Type B pancreatic cell (in vitro differentiated cells): ENCODE measurements at places on chromosomes 7 and 10.

DNA sequence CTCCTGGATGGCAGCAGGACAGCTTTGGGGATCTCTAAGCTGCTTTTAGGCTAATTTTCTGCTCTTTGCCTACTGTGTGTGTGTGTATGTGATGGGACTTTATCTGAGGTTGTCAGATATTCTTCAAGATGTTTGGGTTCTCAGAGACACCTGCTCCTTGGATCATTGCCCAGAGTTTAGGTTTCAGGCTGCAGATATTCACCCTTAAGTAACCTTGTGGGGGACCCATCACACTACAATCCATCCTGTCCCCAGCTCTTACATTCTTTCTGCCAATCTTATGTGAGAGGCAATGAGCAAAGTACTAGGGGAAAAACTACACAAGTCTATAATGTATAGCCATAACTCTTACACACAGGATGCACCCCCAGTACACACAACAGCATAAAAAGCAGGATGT, 263.0 kb upstream of the ZWINT start:
- H3K27me3 ChIP-seq, result no peaks in the 10 kb centered on the region
- H3K4me1 ChIP-seq, result peaks cover 7% of the 10 kb centered on the region
- H3K27ac ChIP-seq, result no peak overlapping the region
- H3K4me3 ChIP-seq, result no peak overlapping the region
- no peaks in the 10 kb centered on the region for H3K36me3 ChIP-seq

DNA sequence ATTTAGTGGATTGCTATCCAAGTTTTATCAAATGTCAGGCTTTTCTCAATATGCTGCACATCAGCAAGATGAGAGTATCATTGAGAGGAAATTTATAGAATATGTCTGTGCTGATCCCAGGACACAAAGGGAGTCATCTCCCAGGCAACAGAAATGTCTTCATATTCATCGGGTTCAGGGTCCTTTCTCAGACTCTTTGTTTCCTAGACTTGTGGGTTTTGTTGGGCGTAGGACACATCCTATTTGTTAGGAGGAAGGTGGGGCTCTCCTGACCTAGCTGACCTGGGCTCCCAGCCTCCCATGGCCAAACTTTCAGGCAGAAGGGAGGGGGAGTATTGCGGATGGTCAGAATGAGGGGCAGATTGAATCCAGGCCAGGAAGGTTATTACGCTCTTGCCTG, 22.9 kb upstream of the NPS start:
- DNase-seq, result no peak
- no peak overlapping the region for H3K4me3 ChIP-seq
- no peak overlapping the region for H3K27ac ChIP-seq
- H3K36me3 ChIP-seq, result no peaks in the 10 kb centered on the region

- DNase-seq, result no peak
- peaks cover 30% of the 10 kb centered on the region for H3K27me3 ChIP-seq
- no peak overlapping the region for H3K27ac ChIP-seq
- H3K36me3 ChIP-seq, result no peaks in the 10 kb centered on the region
- no peaks in the 10 kb centered on the region for H3K4me1 ChIP-seq
Measured at GRCh38 chr7:99938296-99938695, 8.9 kb upstream of the GJC3 start.

GRCh38 chr10:90587081-90587491, 270.8 kb downstream of the HTR7 start:
- no peaks in the 10 kb centered on the region for H3K27me3 ChIP-seq
- H3K27ac ChIP-seq, result no peak overlapping the region
- H3K36me3 ChIP-seq, result no peaks in the 10 kb centered on the region
- H3K4me3 ChIP-seq, result no peak overlapping the region
- DNase-seq, result no peak

GRCh38 chr10:130485958-130486895, 350.0 kb downstream of the GLRX3 start:
- DNase-seq, result no peak
- H3K27ac ChIP-seq, result no peak overlapping the region
- peaks cover 12% of the 10 kb centered on the region for H3K27me3 ChIP-seq

- no peak for DNase-seq
- H3K27me3 ChIP-seq, result no peaks in the 10 kb centered on the region
- H3K4me3 ChIP-seq, result no peak overlapping the region
- H3K27ac ChIP-seq, result no peak overlapping the region
Measured at GRCh38 chr7:120926943-120927346, 23.6 kb upstream of the ING3 start.

- H3K27me3 ChIP-seq, result no peaks in the 10 kb centered on the region
- peaks cover 5% of the 10 kb centered on the region for H3K4me1 ChIP-seq
- no peak overlapping the region for H3K4me3 ChIP-seq
- DNase-seq, result no peak
- no peaks in the 10 kb centered on the region for H3K36me3 ChIP-seq
- no peak overlapping the region for H3K27ac ChIP-seq
Measured at GRCh38 chr7:48305661-48306060, 134.4 kb downstream of the ABCA13 start.

GRCh38 chr7:111175908-111176441, 85.0 kb downstream of the LRRN3 start:
- peaks cover 13% of the 10 kb centered on the region for H3K36me3 ChIP-seq
- no peak for DNase-seq
- peaks cover 13% of the 10 kb centered on the region for H3K4me1 ChIP-seq
- H3K4me3 ChIP-seq, result no peak overlapping the region
- H3K27ac ChIP-seq, result no peak overlapping the region

GRCh38 chr10:63573068-63573697, 52.0 kb downstream of the REEP3 start:
- H3K36me3 ChIP-seq, result peaks cover 21% of the 10 kb centered on the region
- DNase-seq, result no peak
- H3K4me3 ChIP-seq, result peak overlapping the region; percentile 23
- peaks cover 12% of the 10 kb centered on the region for H3K4me1 ChIP-seq
- no peaks in the 10 kb centered on the region for H3K27me3 ChIP-seq

- H3K27me3 ChIP-seq, result no peaks in the 10 kb centered on the region
- H3K4me3 ChIP-seq, result peak overlapping the region; percentile 90
- H3K4me1 ChIP-seq, result peaks cover 36% of the 10 kb centered on the region
- H3K27ac ChIP-seq, result peak overlapping the region; percentile 98
- DNase-seq, result no peak
Measured at GRCh38 chr10:119651514-119652360, 557 bp downstream of the BAG3 start.

GRCh38 chr7:99042957-99043356, 101.0 kb downstream of the SMURF1 start:
- no peak for DNase-seq
- peaks cover 45% of the 10 kb centered on the region for H3K36me3 ChIP-seq
- H3K4me1 ChIP-seq, result no peaks in the 10 kb centered on the region
- H3K27ac ChIP-seq, result no peak overlapping the region
- no peaks in the 10 kb centered on the region for H3K27me3 ChIP-seq

- peaks cover 7% of the 10 kb centered on the region for H3K27me3 ChIP-seq
- peaks cover 61% of the 10 kb centered on the region for H3K4me1 ChIP-seq
- DNase-seq, result no peak
- no peaks in the 10 kb centered on the region for H3K36me3 ChIP-seq
- peak overlapping the region; percentile 93 for H3K4me3 ChIP-seq
Measured at GRCh38 chr10:103854686-103855391, 537 bp downstream of the SH3PXD2A start.

GRCh38 chr7:110522061-110522760, 568.7 kb upstream of the LRRN3 start:
- no peak for DNase-seq
- peak overlapping the region; percentile 35 for H3K4me3 ChIP-seq
- H3K4me1 ChIP-seq, result peaks cover 19% of the 10 kb centered on the region
- peaks cover 3% of the 10 kb centered on the region for H3K36me3 ChIP-seq
- H3K27ac ChIP-seq, result peak overlapping the region; percentile 93

DNA sequence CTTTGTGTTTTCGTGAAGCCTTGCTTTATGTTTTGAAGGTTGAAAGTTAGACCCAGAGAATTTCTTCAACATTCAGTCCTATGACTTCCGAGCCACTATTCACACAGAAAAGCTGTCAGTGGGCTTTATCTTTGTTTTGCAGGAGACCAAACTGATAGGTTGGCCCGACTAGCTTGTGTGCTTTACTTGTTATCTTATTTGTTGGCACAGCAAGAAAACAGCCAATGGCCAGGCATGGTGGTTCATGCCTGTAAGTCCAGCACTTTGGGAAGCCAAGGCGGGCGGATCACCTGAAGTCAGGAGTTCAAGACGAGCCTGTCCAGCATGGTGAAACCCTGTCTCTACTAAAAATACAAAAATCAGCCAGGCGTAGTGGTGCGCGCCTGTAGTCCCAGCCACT, 16.0 kb upstream of the GDI2 start:
- H3K36me3 ChIP-seq, result no peaks in the 10 kb centered on the region
- no peaks in the 10 kb centered on the region for H3K27me3 ChIP-seq
- DNase-seq, result no peak
- no peak overlapping the region for H3K4me3 ChIP-seq
- no peaks in the 10 kb centered on the region for H3K4me1 ChIP-seq
- H3K27ac ChIP-seq, result no peak overlapping the region

- H3K4me3 ChIP-seq, result no peak overlapping the region
- no peak overlapping the region for H3K27ac ChIP-seq
- no peak for DNase-seq
- peaks cover 6% of the 10 kb centered on the region for H3K4me1 ChIP-seq
Measured at GRCh38 chr7:106134241-106134640, 22.1 kb upstream of the SYPL1 start.

GRCh38 chr7:130063036-130063435, 7.3 kb upstream of the KLHDC10 start:
- no peak overlapping the region for H3K27ac ChIP-seq
- H3K4me1 ChIP-seq, result peaks cover 5% of the 10 kb centered on the region
- no peaks in the 10 kb centered on the region for H3K27me3 ChIP-seq
- DNase-seq, result no peak
- H3K36me3 ChIP-seq, result no peaks in the 10 kb centered on the region

- no peaks in the 10 kb centered on the region for H3K4me1 ChIP-seq
- H3K36me3 ChIP-seq, result no peaks in the 10 kb centered on the region
- H3K27me3 ChIP-seq, result peaks cover 13% of the 10 kb centered on the region
Measured at GRCh38 chr7:48350515-48350914, 179.3 kb downstream of the ABCA13 start.

- H3K4me3 ChIP-seq, result no peak overlapping the region
- no peak for DNase-seq
- H3K4me1 ChIP-seq, result no peaks in the 10 kb centered on the region
- H3K27me3 ChIP-seq, result no peaks in the 10 kb centered on the region
- H3K36me3 ChIP-seq, result no peaks in the 10 kb centered on the region
- H3K27ac ChIP-seq, result no peak overlapping the region
Measured at GRCh38 chr10:108384378-108384777, 1219.9 kb upstream of the SORCS1 start.

DNA sequence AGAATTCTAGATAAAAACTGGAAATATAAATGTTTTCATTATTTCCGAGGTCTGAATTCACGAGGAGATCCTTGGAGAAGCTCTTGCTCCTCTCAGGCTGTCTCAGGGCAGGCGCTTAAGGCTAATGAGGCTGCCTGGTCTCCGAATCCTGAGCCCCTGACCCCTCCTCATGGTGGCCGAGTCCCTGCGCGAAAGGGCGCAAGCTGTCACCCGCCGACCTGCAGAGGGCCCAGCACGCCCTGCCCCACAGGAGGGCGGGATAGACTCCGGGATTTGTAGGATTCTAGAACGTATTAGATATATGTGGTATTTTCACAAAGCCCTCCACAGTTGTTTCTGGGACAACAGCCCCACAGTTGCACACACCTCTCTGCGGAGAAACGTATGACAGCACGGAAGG, 284.1 kb downstream of the ABCA13 start:
- H3K27me3 ChIP-seq, result no peaks in the 10 kb centered on the region
- no peaks in the 10 kb centered on the region for H3K36me3 ChIP-seq
- no peaks in the 10 kb centered on the region for H3K4me1 ChIP-seq
- H3K27ac ChIP-seq, result no peak overlapping the region

GRCh38 chr10:12656518-12657142, 307.3 kb downstream of the CAMK1D start:
- DNase-seq, result no peak
- H3K36me3 ChIP-seq, result peaks cover 4% of the 10 kb centered on the region
- no peak overlapping the region for H3K4me3 ChIP-seq
- no peaks in the 10 kb centered on the region for H3K27me3 ChIP-seq
- no peaks in the 10 kb centered on the region for H3K4me1 ChIP-seq

- peaks cover 54% of the 10 kb centered on the region for H3K4me1 ChIP-seq
- H3K27ac ChIP-seq, result peak overlapping the region; percentile 93
- DNase-seq, result peak; percentile 42
- H3K36me3 ChIP-seq, result peaks cover 17% of the 10 kb centered on the region
- H3K27me3 ChIP-seq, result peaks cover 3% of the 10 kb centered on the region
Measured at GRCh38 chr10:95264227-95265051, 26.4 kb downstream of the PDLIM1 start.

DNA sequence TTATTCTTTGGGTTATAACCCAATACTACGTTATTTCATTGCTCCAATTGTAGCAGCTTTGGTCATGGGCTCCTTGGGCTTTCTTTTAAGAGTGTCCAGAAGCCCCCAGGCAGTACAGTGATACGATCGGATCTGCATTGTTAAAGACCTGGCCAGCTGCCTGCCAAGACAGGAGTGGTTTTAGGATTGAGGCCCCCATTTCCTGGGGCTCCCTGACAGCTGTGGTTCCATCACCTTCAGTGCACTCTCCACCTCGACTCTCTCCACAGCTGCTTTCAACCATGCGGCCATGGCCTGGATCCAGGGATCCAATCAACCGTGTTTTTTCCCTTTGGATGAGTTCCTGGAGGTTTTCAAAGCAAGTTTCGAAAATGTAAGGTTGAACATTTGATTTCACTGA, 123.4 kb upstream of the BTBD16 start:
- H3K27me3 ChIP-seq, result no peaks in the 10 kb centered on the region
- no peak for DNase-seq
- peaks cover 49% of the 10 kb centered on the region for H3K36me3 ChIP-seq
- H3K4me3 ChIP-seq, result no peak overlapping the region
- H3K27ac ChIP-seq, result no peak overlapping the region

DNA sequence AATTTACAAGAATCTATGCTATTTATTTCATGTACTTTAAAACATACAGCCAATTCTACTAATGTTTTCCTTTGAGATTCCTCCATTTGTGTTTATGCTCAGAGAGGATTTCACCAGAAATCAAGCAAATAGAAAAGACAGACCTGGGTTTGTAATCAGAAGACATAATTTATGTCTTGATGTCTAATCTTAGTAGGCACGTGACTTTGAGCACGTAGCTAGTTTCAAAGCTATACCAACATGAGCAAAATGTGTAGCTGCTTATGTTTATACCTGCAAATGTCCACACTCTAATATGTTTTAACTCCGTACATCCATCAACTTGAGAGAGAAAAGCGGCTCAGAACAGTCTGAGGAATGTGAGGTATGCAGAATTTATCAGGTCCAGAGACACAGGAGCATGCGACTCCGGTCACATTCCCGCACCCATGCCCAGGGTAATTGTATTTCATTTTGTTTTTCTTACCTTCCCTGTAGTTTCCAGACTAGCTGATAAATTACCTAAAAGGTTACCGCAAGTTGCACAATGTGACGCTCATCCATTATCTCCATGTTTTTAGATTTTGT, 40.0 kb downstream of the SVOPL start:
- H3K4me1 ChIP-seq, result peaks cover 44% of the 10 kb centered on the region
- no peak for DNase-seq
- peak overlapping the region; percentile 53 for H3K4me3 ChIP-seq
- peak overlapping the region; percentile 84 for H3K27ac ChIP-seq
- H3K27me3 ChIP-seq, result no peaks in the 10 kb centered on the region
- H3K36me3 ChIP-seq, result no peaks in the 10 kb centered on the region

GRCh38 chr7:2662273-2663120, 25.5 kb upstream of the AMZ1 start:
- H3K27me3 ChIP-seq, result no peaks in the 10 kb centered on the region
- H3K27ac ChIP-seq, result no peak overlapping the region
- no peaks in the 10 kb centered on the region for H3K36me3 ChIP-seq
- DNase-seq, result no peak
- no peaks in the 10 kb centered on the region for H3K4me1 ChIP-seq
- no peak overlapping the region for H3K4me3 ChIP-seq

GRCh38 chr7:116842371-116842770, 20.0 kb upstream of the CAPZA2 start:
- H3K27ac ChIP-seq, result no peak overlapping the region
- no peaks in the 10 kb centered on the region for H3K27me3 ChIP-seq
- H3K4me1 ChIP-seq, result no peaks in the 10 kb centered on the region
- H3K4me3 ChIP-seq, result no peak overlapping the region
